ENCODE measurements at places on chromosomes 12 and 14.

DNA sequence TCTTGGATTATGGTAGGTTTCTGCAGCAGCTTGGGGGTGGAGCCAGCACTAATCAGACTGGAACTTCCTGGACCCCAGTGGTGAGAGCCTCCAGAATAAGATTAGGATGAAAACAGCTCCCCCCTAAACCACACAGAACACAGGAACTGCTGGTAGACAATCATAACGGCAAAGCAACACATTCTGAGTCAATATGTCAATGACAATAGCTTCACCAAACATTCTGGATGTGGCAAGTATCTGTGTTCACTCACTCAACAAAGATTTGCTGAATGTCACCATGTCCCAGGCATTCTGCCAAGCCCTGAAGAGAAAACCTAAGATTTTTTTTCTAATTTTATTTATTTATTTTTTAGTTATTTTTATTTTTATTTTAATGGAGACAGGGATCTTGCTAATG is 65.2 kb downstream of the LRRC74A start:
- DNase-seq, result no peak

DNA sequence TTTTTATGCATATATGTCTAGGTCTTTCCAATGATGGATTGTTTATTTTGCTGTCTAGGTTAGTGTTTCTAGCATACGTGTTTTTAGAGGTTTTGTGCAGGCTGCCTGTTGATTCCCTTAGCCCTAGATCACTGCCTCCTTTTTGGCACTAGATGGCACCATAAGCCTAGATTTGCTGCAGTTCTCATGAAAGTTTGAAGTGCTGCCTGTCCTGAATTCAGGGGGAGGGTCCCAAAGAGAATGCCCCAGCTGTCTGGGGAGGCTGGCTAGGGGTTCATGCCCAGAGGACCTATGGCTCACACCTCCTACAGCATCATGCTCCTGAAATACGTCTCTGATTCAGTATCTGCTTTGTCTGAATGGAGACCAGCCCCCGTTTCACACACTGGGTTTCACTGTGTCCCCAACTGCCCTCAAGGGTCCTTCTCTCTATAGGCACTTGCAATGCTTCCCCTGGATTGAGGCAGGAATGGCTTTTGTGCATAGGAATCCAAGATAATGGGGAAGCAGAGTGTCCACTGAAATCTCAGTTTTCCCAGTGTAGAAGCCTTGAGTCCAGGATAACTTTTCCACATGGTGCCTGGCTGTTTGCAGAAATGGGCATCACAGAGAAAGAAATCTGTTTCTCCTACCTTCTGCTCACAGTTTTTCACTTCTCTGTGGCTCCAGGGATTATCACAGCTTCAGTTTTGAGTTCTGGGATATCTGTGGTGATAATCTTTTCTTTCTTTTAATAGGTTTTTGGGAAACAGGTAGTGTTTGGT is 14.2 kb upstream of the TXNRD1 start:
- DNase-seq, result peak; percentile 43

DNA sequence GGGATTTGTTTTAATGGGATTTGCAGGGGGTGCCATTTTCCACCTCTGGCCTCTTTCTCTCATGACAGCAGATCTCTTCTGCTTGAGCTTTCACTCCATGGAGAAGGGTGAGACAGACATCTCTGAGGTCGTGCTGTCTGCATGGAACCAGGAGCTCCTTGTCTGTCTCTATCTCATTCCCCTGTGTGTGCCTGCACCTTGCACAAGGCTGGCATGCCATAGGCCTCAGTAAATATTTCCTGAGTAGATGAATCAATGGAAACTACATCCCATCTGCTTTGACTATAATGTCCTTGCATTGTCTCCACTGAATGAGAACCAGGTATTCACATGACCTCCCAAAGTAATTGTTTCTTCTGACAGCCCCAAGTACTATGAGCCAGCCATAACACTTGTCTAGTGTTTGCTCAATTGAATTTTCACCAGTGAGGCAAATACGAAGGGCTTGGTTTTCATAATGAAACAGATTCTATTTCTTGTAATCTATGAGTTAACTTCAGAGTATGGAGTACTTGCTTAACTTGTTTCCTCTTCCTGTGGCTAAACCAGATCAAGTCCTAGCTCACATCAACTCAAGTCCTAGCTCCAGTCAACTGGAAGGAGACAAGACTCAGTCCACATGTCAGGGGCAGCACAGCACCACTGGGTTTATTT is 32.3 kb downstream of the KCNK13 start:
- peak; percentile 21 for DNase-seq

- peak; percentile 76 for DNase-seq
Measured at GRCh38 chr12:95836630-95837239, 22.0 kb upstream of the SNRPF start.

DNA sequence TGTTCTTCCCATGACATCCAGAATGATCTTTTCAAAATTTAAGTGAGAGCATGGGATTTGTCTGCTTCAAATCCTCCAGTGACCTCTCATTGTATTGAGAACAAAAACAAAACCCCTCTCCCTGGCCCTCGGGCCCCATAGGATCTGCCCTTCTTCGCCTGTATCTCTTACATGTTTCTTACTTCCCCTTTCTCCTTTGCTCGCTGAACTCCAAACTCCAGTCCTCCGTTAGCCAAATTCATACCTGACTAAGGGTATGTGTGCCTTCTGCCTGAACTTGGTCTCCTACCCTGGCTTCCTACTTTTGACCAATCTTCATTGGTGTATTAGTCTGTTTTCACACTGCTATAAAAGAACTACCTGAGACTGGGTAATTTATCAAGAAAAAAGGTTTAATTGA is 13.2 kb upstream of the TSPAN11 start:
- DNase-seq, result no peak

- DNase-seq, result no peak
Measured at GRCh38 chr14:94004015-94004414, 6.9 kb downstream of the CCDC197 start.

- DNase-seq, result no peak
Measured at GRCh38 chr12:5548152-5548943, 116.4 kb downstream of the NTF3 start.

DNA sequence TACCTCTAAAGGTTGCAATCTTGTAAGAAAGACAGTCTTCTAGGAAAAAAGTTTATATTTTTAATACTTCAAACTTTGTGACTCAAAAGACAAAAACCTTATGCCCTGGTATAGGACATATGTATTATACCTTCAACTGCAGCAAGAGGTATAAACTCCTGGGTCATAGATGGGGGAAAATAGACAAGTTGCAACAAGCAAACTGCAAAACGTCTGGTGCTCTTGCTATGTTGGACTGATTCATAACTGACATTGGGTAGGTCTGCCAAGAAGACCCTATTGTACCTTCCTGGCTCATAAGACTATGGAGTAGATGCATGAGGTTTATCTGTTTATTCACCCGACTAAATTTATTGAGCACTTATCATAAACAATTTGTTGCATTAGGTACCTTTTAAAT is 40.9 kb downstream of the BEST3 start:
- DNase-seq, result no peak

GRCh38 chr14:102736956-102737355 is 40.3 kb upstream of the TRAF3 start:
- DNase-seq, result no peak

GRCh38 chr14:55891692-55892091 is 226.5 kb upstream of the PELI2 start:
- DNase-seq, result no peak

DNA sequence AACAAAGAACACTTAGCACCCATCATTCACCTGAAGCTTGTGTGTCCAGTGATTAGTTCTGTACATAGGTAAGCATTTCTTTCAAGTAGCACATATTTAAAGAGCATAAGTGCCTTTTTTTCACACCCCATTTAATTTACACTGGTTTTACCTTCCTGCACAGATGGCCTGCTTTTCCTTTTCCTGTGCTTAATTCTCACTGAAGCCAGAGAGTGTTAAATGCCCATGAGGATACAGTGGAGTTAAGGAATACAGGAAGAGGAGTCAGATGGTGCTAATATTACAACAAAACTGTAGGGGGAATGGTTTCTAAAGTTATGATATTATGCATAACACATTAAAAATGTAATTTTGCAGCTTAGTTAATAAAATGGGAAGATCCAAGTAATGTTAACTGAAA is 31.0 kb upstream of the SLC38A1 start:
- DNase-seq, result peak; percentile 37

- DNase-seq, result no peak
Measured at GRCh38 chr12:54262403-54262925, 17.5 kb downstream of the CBX5 start.

GRCh38 chr12:127811988-127812387 is 455.0 kb upstream of the TMEM132C start:
- DNase-seq, result no peak

- no peak for DNase-seq
Measured at GRCh38 chr14:70237710-70238109, 49.0 kb upstream of the SLC8A3 start.

DNA sequence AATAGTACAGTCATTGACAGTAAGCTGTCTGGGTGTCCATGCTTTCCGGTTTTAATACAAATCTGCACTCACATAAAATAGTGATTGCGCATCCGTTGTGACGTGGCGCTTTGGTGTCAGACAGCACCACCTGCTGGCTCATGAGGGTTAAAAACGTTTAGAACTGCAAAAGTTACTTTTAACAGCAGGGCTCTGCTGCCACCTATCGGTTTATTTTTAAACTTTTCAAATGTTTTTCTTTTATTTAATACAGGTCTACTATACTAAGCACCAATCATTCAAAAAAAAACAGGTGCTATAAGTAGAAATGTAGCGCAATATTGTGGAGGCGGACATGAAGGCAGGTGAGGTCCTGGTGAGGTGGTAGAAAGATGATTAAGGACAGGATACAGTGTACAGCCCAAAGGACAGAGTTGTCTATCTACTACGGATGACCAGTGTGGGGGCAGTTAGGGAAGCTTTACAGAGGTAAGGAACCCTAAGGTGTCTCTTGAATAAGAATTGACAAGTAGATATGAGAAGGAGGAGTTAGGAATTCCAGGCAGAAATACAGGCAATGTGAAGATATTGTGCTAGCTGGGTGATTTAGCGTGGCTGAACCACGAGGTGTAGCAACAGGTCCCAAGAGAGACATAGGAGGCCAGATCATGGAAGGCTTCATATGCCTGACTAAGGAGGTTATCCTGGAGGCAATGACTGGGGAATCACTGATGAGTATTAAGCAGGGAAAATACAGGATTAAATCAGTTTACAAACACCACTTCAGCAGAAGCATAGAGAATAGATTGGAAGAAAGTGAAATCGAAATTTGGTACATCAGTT is 91.5 kb upstream of the PRB2 start:
- DNase-seq, result peak; percentile 81

DNA sequence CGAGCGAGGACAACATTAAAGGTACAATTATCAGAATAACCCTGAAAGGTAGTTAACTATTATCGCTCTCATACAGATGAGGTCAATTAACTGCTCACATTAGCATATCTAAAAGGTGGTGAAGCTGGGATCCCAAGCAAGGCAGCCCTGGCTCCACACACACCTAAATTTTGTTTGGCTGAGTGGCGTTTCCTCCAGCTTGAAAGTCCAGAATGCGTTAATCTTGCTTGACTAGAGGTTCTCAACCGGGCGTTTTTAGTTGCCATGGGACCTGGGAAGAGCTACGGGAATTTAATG is 531 bp downstream of the DLGAP5 start:
- no peak for DNase-seq

DNA sequence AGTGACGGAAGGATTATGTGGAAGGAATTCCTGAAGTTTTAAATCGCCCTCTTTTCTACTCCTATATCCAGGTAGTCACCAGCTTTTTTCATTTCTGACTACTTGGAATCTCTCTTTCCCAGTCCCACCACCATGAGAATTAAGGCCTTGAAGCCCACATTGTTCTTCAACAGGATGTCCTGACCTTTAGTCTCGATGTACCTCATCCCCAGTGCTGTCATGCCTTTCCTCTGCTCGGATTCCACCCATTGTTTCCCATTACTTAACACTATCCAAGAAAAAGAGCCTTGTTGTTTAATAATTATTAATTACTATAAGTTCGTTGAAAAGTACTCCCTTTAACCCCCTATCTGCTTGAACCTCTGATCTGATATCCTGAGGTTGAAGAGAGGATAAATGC is 44.0 kb upstream of the NAV3 start:
- no peak for DNase-seq

DNA sequence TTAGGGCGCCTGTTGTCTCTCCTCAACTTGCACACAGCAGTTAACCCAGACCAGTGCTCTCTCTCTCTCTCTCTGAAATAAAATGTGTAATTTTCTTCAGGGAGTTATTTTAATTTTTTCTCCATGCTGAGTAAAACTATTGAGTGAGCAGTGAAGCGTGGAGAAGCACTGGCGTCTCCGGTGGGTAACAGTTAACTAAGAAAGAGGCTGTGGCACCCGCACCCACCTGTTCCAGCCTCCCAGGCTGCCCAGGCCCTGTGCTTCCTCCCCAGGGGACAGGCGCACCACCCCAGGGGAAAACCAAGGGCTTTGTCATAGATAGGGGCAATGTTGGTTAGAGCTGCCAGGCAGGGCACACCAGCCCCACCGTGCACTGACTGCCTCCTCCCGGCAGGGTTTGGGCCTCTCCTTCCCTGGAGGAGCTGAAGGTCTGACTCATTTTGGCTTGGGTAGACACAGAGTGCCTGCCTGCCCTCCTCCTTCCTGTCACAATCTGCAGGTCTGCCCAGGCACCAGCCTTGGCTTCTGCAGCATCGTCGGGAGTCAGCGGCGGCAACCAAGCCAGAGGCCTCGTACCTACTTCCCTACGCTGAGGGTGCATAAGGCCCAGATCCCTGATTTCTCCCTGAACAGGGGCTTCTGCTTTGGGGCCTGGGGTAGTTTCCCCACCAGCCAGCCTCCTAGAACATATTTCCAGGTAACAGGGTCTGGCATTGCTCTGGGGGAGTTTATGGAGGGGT is 3.9 kb downstream of the HOXC5 start:
- no peak for DNase-seq

- no peak for DNase-seq
Measured at GRCh38 chr12:16962889-16963288, 356.9 kb upstream of the LMO3 start.

- DNase-seq, result no peak
Measured at GRCh38 chr12:132545164-132545953, 55.4 kb downstream of the FBRSL1 start.

DNA sequence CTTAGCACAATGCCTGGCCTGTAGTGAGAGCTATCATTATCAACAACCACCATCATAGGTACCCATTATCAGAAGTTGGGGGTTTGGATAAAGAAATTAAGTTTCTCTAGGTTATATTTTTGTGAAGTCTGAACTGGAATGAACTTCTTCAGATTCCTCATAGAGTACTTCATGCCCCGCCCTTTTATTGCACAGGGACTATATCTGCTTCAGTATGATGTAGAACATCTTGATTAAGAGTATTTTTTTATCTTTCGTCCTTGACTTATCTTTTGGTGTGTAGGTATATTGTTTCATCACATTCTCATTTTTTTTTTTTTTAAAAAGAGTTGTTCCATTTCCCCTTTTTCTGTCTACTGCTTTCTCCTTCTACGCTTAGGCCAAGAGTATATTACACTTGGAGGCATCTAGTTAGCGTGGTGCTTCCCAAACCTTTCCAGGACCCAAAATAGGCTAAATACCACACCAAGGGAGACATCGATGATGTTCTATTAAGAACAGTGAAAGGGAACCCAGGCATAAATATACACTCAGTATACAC is 467.5 kb downstream of the ZFP36L1 start:
- no peak for DNase-seq

DNA sequence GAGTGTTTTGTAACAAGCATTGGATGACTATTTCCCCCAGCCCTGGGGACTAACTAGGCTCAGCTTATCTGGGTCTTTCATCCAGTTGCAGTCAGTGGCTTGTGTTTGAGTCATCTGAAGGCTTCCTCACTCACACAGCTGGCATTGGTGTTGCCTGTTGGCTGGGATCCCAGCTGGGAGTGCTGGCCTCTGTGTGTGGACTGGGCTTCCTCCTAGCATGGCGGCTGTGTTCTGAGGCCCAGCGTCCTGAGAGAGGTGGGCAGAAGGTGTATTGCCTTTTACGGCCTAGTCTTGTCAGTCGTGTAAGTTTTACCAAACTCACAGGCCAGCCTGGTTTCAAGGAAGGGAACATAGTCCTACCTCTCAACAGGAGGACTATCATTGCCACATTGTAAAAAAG is 28.3 kb upstream of the PPP2R5C start:
- no peak for DNase-seq
